ENCODE measurements at places on chromosomes 3 and 15. TPM values are rescaled to one million over a fixed set of nuclear protein-coding genes. Genes with fewer than 3 reads are reported as not detected.

The CPLX3 gene
- not detected for total RNA-seq

- H3K36me3 ChIP-seq, result no peaks in the 10 kb centered on the region
- no peaks in the 10 kb centered on the region for H3K27me3 ChIP-seq
- no peak overlapping the region for H3K27ac ChIP-seq
- H3K4me1 ChIP-seq, result no peaks in the 10 kb centered on the region
- DNase-seq, result no peak
- H3K4me3 ChIP-seq, result no peak overlapping the region
Observed at GRCh38 chr3:182292591-182292990, 500.7 kb upstream of the ATP11B start.

- H3K4me3 ChIP-seq, result no peak overlapping the region
- H3K27ac ChIP-seq, result no peak overlapping the region
- no peaks in the 10 kb centered on the region for H3K36me3 ChIP-seq
- no peaks in the 10 kb centered on the region for H3K27me3 ChIP-seq
- H3K4me1 ChIP-seq, result no peaks in the 10 kb centered on the region
Observed at GRCh38 chr3:10835406-10835805, 19.4 kb downstream of the SLC6A11 start.

- no peak for DNase-seq
- peaks cover 4% of the 10 kb centered on the region for H3K27me3 ChIP-seq
- H3K36me3 ChIP-seq, result no peaks in the 10 kb centered on the region
Observed at GRCh38 chr15:68411343-68411675, 20.7 kb downstream of the ITGA11 start.

The C3orf22 gene
- total RNA-seq, result not detected

GRCh38 chr15:81851325-81851724, 194.5 kb downstream of the MEX3B start:
- DNase-seq, result no peak
- H3K36me3 ChIP-seq, result no peaks in the 10 kb centered on the region
- no peak overlapping the region for H3K27ac ChIP-seq
- H3K4me1 ChIP-seq, result no peaks in the 10 kb centered on the region
- no peak overlapping the region for H3K4me3 ChIP-seq

DNA sequence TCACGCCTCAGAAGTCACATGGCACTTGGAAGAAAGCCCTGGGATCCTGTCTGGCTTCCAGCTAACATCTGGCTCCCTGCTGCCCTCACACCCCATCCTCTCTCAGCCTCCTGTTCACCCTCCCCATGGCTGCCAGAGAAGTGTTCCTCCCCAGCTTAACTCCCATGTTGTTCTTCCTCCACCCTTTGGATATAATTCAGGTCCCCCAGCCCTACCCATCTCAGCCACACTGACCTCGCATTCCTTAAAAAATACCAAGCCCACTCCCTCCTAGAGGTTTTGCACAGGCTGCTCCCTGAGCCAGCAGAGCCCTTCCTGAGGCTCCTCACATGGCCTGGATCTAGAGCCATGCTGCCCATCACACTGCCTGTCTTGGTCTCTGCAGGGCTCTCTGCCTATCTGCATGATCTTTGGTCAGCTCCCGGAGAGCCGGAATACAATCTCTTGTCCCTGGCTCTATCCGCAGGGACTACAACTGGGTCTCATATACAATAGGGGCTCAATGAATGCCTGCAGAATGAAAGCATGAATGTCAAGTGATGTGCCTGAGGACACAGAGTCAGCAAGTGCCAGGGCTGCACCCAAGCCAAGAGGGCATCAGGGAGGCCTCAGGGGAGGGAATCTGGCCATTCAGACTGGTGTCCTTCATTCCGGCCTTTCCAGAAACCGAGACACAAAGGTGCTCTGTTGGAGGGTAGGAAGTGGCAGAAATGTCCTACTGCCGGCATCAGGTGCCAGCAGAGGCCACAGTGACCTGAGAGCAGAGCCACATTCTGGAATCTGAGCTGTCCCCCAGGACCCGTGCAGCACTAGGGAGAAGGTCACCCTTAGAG, 3.8 kb upstream of the TKT start:
- peak overlapping the region; percentile 11 for H3K27ac ChIP-seq
- no peaks in the 10 kb centered on the region for H3K36me3 ChIP-seq
- peaks cover 83% of the 10 kb centered on the region for H3K4me1 ChIP-seq
- H3K27me3 ChIP-seq, result no peaks in the 10 kb centered on the region

The SHC4 gene
- total RNA-seq, result 0.04 TPM

The CHRNA5 gene
- total RNA-seq, result 10.5 TPM

DNA sequence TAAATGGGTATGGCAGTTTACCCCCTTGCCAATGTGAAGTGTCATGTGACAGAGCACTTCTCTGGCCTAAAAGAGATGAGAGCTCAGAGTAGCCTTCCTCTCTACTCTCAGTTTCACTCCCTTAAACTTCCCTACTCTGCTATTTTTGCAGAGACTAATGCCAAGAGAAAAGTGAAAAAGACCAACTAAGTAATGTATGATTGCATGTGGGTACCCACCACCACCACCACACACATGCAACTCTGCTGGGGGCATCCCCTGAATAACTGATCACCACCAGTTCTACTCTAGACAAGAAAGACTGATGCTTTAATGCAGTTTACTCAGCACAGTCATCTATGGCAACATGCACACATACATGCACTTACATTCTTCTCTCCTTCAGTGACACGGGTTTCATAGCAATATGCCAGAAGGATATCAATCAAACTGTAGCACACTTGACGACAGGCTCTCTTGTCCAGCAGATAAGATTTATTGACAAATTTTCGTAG, 31.3 kb downstream of the SHQ1 start:
- H3K4me3 ChIP-seq, result no peak overlapping the region
- peaks cover 3% of the 10 kb centered on the region for H3K36me3 ChIP-seq
- no peak overlapping the region for H3K27ac ChIP-seq
- H3K4me1 ChIP-seq, result peaks cover 12% of the 10 kb centered on the region

The GABRG3 gene
- not detected for total RNA-seq

GRCh38 chr3:34305266-34305665, 506.8 kb downstream of the PDCD6IP start:
- no peaks in the 10 kb centered on the region for H3K4me1 ChIP-seq
- H3K27me3 ChIP-seq, result no peaks in the 10 kb centered on the region
- H3K27ac ChIP-seq, result no peak overlapping the region
- no peak for DNase-seq
- H3K36me3 ChIP-seq, result no peaks in the 10 kb centered on the region

- no peak overlapping the region for H3K27ac ChIP-seq
- H3K36me3 ChIP-seq, result no peaks in the 10 kb centered on the region
- no peak overlapping the region for H3K4me3 ChIP-seq
- no peaks in the 10 kb centered on the region for H3K4me1 ChIP-seq
- no peaks in the 10 kb centered on the region for H3K27me3 ChIP-seq
- DNase-seq, result no peak
Observed at GRCh38 chr3:46289966-46290365, 47.7 kb downstream of the CCR3 start.

The GOLGA8T gene
- not detected for total RNA-seq

The KLHL40 gene
- not detected for total RNA-seq

- H3K27ac ChIP-seq, result no peak overlapping the region
- no peaks in the 10 kb centered on the region for H3K36me3 ChIP-seq
- no peaks in the 10 kb centered on the region for H3K4me1 ChIP-seq
- no peak overlapping the region for H3K4me3 ChIP-seq
- no peaks in the 10 kb centered on the region for H3K27me3 ChIP-seq
- no peak for DNase-seq
Observed at GRCh38 chr15:24039683-24040082, 352.6 kb upstream of the NDN start.

DNA sequence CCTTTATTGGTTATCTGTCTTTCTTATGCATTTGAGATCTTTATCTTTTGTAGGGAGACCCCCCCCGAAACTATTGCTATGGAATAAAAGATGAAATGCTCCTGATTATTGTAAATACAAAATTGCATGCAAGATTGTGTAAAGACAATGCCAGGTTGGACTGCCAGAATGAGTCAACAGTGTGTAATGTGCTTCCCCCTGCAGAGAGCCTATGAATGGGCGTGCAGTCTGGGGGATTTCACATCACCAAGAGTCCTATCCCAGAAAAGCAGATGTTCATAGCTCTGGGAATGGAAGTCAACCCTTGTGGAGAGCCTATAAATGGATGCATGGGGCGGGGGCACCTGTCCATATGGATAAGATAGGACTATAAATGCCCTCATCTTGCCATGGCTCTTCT, 584.3 kb downstream of the NSUN3 start:
- H3K27ac ChIP-seq, result no peak overlapping the region
- no peaks in the 10 kb centered on the region for H3K36me3 ChIP-seq

GRCh38 chr15:77966540-77967234, 110.8 kb downstream of the TBC1D2B start:
- H3K27ac ChIP-seq, result no peak overlapping the region
- DNase-seq, result peak; percentile 32

GRCh38 chr3:127547761-127548605, 42.5 kb downstream of the TPRA1 start:
- DNase-seq, result peak; percentile 14
- H3K36me3 ChIP-seq, result no peaks in the 10 kb centered on the region
- no peak overlapping the region for H3K27ac ChIP-seq
- H3K4me3 ChIP-seq, result peak overlapping the region; percentile 48
- peaks cover 16% of the 10 kb centered on the region for H3K27me3 ChIP-seq

- H3K27ac ChIP-seq, result no peak overlapping the region
- 0 out of 3 replicates have a peak, but pooled peaks cover 6% of the 10 kb centered on the region for H3K27me3 ChIP-seq
- no peak for DNase-seq
- no peaks in the 10 kb centered on the region for H3K36me3 ChIP-seq
- H3K4me3 ChIP-seq, result no peak overlapping the region
- H3K4me1 ChIP-seq, result peaks cover 7% of the 10 kb centered on the region
Observed at GRCh38 chr3:141845407-141846049, 30.9 kb upstream of the ATP1B3 start.

DNA sequence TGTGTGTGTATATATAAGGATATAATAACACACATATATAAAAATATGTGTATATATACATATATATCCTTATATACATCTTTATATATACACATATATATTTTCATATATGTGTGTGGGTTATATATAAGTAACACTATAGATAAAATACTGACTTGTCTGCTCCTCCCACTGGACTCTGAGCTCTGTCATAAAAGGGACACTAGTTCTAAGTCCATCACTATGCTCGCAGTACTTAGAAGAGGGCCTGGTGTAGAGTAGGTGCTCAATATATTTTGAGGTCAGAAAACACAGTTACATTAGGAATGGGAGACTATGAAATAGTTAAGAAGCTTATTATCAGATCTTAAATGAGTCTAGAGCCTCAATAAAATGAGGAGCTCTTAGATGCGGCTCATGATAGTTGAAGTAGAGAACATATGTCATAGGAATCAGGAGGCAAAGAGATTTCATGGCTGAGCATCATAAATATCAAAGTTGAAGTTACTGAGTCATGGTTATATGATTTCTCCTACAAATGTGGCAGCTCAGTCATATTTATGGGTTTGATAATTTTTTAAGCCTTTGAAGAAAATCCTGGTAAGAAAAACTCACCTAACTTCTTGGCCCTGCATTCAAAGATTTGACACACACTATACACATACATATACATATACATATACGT, 371.2 kb upstream of the THBS1 start:
- DNase-seq, result peak; percentile 42
- no peaks in the 10 kb centered on the region for H3K27me3 ChIP-seq
- peaks cover 56% of the 10 kb centered on the region for H3K4me1 ChIP-seq
- no peak overlapping the region for H3K27ac ChIP-seq
- no peak overlapping the region for H3K4me3 ChIP-seq

- H3K27ac ChIP-seq, result no peak overlapping the region
- H3K36me3 ChIP-seq, result no peaks in the 10 kb centered on the region
- no peaks in the 10 kb centered on the region for H3K27me3 ChIP-seq
- no peak overlapping the region for H3K4me3 ChIP-seq
Observed at GRCh38 chr3:156918746-156919145, 92.6 kb downstream of the LEKR1 start.

The CIP2A gene
- total RNA-seq, result 54.1 TPM
